ENCODE measurements at places on chromosomes 5 and 9.

- no peak for DNase-seq
Measured at GRCh38 chr5:78483809-78484521, 123.5 kb downstream of the SCAMP1 start.

GRCh38 chr9:123825342-123826060, 104.4 kb downstream of the DENND1A start:
- no peak for DNase-seq

DNA sequence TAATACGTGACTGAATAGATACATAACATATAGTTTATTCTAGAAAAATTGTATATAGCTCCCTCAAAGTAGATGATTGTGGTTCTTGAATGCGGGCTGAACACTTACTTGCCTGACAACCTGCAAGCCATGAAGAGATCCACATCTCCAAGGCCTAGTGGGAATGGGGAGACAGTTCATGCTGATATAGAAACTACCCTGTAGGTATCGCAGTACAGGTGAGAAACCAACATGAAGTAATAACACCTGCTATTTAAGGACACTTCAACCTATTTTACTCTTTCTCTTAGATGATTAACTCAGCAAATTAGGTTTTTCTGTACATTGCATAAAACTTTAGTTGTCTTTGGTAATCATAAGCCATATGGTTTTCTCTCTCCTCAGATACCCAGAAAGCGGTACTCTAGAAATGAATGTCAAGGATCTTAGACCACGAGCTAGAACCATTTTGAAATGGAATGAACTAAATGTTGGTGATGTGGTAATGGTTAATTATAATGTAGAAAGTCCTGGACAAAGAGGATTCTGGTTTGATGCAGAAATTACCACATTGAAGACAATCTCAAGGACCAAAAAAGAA, 47.3 kb downstream of the UHRF2 start:
- no peak for DNase-seq

GRCh38 chr5:160547872-160548271, 126.2 kb downstream of the PTTG1 start:
- DNase-seq, result no peak

GRCh38 chr5:127820910-127821553, 117.8 kb downstream of the CCDC192 start:
- DNase-seq, result no peak

- DNase-seq, result no peak
Measured at GRCh38 chr5:34857161-34857560, 18.2 kb downstream of the TTC23L start.

GRCh38 chr9:70934642-70935041, 186.8 kb downstream of the TRPM3 start:
- DNase-seq, result no peak

- DNase-seq, result no peak
Measured at GRCh38 chr9:26928902-26929495, 18.0 kb downstream of the PLAA start.

DNA sequence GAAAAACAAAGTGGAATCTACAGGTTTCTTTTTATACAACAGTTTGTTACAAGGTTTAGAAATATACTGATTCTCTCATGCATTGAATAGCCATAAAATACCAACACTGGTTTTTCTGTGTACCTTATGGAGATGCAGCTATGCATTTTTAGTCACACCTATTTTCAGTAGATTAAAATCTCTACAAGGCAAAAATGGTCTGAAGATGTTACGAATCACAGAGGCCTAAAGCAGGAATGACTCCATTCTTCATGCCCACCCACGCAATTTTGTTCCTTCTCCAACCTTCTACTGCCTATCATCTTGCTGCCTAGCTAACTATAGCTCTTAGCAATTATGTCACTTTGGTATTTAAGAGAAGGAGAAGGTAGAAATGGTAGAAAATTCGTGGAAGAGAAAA, 9.9 kb downstream of the PLK2 start:
- DNase-seq, result no peak

DNA sequence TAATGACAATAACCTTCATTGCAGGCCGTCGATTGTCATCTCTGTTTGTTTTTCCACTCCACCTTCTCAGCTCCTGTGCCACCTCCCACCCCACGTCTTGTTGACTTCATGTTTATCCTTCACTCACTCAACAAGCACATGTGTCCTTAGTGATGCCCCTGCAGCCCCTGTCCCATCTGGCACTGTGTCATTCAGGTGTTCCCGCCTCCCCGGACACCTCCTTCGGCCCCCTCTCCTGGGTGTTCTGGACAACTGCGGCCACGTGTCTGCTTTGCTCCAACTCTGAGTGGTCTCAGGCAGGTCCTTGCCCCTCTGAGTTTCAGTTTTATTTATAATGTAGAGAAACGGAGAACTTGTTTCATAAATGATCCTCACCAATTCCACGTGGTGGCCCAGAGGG, 91.0 kb upstream of the COL5A1 start:
- no peak for DNase-seq

- DNase-seq, result no peak
Measured at GRCh38 chr5:17339841-17340240, 122.4 kb downstream of the BASP1 start.

- DNase-seq, result no peak
Measured at GRCh38 chr5:139712412-139712811, 64.3 kb downstream of the CXXC5 start.

DNA sequence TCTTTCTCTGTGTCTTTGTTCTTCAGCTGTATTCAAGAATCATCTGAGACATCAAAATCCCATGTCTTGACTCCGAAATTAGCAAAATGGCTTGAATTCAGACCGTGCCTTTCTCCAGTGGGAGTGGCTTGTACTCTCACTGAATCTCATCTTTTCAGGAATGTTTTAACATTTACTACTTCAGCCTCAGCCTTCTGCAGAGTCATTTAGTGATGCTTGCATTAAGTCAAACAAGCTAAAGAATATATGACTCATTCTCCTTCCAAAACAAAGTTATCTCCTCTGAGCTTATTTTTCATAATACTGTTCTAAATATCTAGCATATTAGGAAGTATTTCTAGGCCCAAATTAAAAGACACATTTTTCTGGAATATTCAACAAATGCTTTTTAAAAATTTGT, 205.3 kb downstream of the CDH10 start:
- no peak for DNase-seq
